ENCODE measurements at places on chromosomes 1 and 21.

DNA sequence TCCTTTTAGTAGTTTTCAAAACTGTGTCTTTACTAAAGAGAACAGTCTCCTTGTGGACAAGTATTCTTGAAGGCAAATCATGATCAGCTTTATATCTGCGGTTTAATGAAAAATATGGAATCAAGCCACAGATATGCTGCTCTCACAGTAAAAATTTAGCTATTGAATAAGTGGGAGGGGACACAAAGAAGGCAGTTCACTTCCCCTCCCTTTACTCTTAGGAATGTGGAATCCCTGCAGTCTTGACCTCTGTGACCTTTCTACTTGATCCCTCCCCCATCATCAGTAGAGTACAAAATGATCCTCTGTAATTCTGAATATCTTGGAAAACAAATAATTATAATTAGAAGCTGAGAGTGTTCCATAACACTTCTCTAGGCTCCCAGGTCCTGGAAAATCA, 136.7 kb upstream of the HOOK1 start:
- DNase-seq = peak; percentile 59

- DNase-seq = no peak
Observed at GRCh38 chr21:46551636-46552241, 53.1 kb downstream of the S100B start.

GRCh38 chr1:112337028-112337531, 58.9 kb upstream of the CTTNBP2NL start:
- DNase-seq = no peak

GRCh38 chr1:216258856-216259255, 164.4 kb downstream of the USH2A start:
- no peak for DNase-seq

DNA sequence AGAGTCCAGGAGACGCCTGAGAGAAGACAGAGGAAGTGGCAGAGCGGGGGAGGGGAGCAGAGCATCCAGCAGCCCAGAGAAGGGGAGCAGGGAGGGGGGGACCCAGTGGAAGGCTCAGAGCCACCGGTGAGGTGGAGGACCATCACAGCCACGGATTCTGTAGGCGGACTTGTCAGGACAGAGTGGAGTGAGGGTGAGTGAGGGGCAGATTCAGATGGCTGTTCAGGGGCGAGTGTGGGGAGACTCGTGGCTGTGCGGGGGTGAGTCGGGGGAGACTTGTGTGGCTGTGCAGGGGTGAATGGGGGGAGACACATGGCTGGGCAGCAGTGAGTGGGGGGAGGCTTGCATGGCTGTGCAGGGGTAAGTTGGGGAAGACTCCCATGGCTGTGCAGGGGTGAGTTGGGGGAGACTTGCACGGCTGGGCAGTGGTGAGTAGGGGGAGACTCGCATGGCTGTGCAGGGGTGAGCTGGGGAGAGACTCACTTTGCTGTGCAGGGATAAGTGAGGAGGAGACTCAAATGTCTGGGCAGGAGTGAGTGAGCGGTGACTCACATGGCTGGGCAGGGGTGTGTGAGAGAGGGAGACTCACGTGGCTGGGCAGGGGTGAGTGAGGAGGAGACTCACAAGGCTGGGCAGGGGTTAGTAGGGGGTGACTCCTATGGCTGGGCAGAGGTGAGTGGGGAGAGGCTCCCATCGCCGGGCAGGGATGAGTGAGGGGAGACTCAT, 56.8 kb upstream of the ABCG1 start:
- DNase-seq = peak; percentile 67

GRCh38 chr1:23394684-23395083, 25.0 kb upstream of the ZNF436 start:
- DNase-seq = peak; percentile 67

- DNase-seq = no peak
Observed at GRCh38 chr1:19222979-19223824, 13.1 kb upstream of the UBR4 start.

DNA sequence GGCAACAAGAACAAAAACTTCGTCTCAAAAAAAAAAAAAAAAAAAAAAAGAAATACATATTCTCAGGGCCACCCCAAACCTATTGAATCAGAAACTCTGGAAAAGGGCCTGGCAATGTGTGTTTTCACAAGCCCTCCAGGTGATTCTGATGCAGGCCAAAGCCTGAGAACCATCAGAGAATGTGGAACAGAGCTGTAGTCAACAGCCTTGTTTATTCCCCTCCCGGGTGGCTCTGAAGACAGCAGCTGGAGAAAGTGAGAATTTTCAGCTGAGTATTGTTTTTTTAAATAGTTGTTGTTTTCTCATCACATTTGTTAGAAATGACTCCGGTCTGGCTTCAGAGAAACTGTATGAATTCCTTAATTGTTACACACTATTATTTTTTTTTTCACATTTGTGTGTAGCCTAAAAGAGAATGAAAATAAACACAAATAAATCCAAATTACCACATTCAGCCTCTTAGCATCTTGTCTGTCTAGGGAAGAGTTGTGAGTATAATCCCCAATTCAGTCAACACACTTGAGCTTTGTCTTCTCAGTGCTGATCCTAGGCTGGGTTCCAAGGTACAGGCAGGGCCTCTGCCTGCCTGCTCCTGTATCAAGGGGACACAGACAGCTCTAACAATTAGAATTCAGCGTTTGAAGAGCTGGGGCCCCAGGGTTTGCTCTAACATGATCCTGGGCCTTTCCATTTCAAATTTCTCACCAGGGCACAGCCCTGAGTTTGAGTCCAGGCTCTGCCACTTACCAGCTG, 6.6 kb upstream of the AZIN2 start:
- DNase-seq = no peak

Data from eye (tissue), 1 donor.